NCI-H2029 (cell line): ENCODE measurements at places on chromosomes 11 and 22.
A peak's percentile ranks its signal among the peaks of the same experiment; 100 is the strongest.

- no peak for DNase-seq
Measured at GRCh38 chr11:86491027-86491426, 116.3 kb downstream of the CCDC81 start.

GRCh38 chr22:23215294-23216241, 35.3 kb downstream of the BCR start:
- no peak for DNase-seq

- no peak for DNase-seq
Measured at GRCh38 chr11:118768690-118769089, 22.3 kb downstream of the DDX6 start.

DNA sequence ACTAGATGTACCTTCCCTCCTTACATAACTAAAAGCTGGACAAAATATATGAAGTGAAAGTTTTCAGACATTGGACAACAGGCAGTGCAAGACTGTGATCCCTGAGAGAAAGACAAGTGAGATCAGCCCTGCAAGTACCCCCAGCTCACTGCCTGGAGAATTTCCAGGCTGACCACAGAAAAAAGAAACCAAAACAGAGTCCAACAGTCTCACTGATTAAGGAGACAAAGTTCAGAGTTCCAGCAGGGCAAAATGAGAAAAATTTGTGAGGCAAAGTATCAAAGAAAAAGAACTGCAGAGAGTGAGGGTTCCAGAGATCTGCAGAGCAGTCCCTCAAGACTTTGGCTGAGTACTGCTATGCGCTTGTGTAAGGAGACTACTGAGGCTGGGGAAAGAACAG, 47.3 kb upstream of the TMEM45B start:
- no peak for DNase-seq

DNA sequence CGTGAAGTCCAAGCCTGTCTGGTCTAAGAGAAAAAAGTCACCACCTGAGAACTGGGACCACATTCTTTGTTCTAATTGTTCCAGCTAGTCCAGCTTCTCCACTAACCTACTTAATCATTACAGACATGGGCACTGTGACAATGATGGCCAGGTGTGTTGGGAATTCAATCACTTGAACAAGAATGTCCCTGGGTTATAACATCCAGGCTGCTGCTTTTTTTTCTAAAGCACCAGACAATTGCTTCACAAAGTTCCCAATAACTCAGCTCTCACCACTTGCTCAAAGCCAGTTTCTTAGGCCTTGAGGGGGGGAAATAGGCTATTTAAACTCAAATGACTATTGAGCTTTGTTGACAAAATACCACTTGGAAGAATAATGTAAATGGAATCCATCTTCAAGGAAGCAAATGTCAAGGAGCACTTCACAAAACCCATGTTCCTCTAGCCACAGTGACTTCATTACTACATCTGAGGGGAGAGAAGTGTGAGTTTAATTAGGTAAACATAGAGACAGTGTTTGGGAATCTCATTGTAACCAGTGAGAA, 80.3 kb downstream of the ME3 start:
- peak; percentile 89 for DNase-seq

DNA sequence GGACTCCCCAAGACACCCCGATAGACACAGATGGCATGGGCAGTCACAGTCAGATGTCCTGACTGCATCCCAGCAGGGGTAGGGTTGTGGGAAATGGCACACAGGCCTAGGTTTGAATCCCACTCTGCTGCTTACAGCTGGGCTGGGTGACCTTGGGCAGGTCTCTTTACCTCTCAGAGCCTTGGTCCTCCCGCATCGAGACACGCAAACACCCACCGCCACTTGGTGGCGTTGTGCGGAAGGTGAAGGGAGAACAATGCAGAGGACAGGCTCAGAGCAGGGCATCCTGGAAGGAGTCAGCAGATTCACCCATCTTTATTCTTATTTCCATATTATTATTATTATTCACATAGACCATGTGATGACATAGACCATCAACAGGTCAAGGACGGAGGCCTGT, 140.5 kb downstream of the MIAT start:
- no peak for DNase-seq

DNA sequence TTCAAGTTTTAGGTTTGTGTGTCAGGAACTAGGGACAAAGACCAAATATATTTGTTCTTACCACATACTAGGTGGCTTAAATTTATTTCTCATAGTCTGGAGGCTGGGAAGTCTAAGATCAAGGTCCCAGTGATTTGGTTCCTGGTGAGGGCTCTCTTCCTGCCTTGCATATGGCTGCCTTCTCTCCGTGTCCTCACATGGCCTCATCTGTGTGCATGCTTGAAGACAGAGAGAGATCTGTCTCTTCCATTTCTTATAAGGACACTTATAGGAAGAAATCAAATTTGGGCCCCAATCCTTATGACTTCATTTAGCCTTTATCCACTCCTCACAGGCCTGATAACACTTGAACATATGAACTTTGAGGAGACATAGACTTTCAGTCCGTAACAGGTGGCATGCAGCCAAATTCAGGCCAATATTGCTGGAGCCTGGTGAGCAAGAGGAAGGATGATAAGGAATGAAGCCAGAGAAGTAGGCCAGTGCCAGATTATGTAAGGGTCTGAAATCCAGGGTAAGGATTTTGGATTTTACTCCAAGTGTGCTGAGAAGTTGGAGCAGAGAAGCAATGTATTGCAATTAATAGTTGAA, 35.1 kb downstream of the TTC17 start:
- no peak for DNase-seq

- DNase-seq, result no peak
Measured at GRCh38 chr11:67303835-67304411, 593 bp downstream of the SSH3 start.

DNA sequence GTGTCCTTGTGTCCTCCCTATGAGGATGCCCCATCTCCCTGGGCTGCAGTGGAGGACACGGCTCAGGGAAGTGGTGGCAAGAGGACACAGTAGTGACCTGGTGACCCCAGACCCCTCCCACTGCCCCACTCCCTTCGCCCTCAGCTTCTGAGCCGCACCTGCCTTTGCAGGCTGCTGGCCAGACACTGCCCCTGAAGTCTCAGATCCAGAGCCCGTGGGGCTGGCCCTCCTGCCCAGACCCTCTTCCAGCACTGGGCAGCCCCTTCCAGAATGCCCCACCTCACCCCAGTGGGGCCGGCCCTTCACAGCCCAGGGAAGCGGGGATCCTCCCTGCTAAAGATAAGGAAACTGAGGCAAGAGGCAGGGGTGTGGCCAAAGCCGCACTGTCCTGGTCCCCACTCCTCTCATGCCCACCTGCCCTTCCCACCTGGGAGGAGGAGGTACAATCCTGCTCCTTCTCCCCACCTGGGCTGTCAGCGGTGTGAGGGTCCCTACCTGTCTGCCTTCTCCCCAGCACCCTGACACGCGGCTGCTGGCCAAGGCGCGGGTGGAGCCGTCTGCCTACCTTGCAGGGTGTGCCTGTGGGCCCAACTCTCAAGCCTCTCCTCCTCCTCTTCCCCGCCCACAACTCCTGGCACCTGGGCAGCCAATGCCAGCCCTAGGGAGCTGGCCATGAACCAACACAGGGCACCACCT, 17.3 kb downstream of the TRPM5 start:
- peak; percentile 35 for DNase-seq

DNA sequence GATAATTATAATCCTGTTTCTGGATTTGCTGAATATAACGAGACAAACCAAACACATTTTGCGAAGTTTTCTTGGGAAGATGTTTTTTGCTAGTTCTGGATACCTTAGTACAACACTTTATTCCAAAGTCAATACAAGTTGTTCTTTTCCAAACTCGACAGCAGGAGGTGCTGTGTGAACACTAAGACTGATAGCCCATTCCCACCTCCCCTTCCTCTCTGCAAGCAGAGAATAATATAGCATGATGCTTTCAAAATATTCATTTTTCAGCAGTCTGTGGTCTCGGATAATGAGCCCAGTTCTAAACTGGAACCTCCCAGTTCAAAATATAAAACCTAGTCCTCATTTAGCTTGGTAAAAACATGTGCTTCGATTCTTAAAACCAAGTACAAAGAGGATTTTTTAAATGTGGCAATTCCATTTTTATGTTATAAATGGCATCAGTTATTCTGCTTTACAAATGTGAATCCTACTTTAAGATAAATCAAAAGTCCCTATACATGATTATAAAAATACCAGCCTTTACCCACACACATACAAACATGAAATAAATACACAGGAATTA, 129.1 kb downstream of the DCDC1 start:
- DNase-seq, result no peak

GRCh38 chr11:18427240-18427639, 15.1 kb downstream of the LDHC start:
- DNase-seq, result no peak

GRCh38 chr22:35230839-35231584, 26.3 kb upstream of the HMGXB4 start:
- DNase-seq, result peak; percentile 19

DNA sequence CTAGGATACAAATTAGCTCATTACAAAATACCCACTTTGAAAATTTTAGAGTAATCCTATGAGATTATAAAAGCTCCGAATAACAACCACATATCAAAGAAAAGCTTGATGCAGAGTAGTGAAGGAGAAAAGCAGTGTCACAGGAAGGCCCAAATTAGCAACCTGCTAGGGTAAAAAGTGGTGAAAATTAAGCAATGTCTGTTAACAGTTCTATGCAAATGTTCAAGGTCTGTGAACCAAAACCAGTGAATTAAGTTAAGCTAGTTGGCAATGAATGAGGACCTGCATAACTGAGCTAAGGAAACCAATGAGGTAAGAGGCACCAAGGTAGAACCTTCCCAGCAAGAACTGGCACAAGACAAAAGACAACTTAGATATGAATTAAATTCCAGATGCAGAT, 29.6 kb downstream of the PRDM10 start:
- no peak for DNase-seq

DNA sequence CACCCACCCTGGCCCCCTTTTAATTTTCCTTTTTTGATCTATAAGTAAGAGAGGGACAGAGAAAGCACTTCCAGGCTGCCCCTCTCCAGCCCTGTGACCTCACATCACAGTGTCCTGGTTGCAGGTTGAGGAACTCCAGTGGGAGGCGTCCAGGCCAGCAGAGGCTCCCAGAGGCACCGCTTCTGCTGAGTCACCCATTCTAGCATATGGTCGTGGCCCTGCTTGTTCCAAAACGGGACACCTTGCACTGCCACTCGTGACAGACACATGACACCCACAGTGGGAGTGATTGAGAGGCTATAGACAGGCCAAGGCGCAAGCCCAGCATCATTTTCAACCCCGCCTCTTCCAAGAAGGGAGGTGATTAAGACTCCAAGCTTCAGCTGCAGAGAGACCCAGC, 16.0 kb upstream of the TMPRSS4 start:
- no peak for DNase-seq

- DNase-seq, result no peak
Measured at GRCh38 chr11:109584001-109584972, 162.3 kb downstream of the C11orf87 start.

DNA sequence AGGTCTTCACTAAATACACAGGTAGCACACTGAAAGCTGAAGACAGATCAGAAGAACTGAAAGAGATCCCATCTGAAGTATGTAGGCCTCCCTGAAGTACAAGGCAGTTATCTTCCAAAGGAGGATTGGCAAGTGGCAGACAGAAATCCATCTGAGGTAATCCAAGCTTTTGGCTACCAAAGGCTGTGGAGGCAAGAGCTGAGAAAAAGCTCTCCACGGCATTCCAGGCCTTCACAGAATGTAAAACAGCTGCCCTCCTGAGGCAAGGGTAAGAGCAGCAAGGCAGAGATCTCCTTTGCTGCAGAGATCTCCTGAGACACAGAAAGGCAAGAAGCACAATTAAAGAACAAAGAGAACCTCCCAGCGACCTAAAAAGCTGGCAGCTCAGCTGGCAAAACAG, 19.1 kb downstream of the PIK3C2A start:
- DNase-seq, result no peak

DNA sequence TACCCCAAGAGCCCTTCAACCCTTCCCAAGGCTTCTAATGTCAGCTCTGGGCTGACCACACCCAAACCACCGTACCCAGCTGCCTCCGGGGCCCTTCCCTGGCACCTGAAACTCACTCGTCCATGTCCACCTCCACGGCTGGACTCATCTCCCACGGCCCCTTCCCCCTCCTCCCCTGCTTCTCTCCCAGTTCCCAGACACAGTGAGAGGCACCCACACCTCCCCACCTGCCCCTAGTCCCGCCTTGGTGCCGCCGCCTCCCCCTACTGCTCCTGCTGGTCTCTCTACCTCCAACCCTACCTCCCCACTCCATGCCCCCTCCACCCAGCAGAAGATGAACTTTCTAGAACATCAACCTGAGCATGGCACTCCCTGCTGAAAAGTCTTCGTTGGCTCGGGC, 39.5 kb downstream of the ELFN2 start:
- DNase-seq, result no peak

DNA sequence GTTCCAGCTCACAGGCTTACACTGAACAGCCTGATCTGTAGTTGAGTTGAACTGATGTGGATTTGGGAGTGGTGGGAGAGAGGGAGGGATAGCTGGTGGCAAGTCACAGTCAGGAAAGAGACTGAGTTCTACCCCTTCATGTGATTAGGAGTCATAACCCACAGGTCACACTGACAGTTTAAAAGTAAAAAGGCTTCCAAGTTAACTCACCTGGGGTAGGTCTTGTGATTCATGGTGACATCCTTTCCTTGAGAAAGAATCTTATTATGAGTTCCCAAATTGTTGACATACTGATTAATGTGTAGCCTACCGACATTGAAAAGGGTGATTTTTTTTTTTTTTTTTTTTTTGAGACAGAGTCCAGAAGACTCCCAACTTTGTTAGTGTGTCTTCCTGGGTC, 5.4 kb downstream of the IZUMO1R start:
- DNase-seq, result no peak
